ACHN (cell line): ENCODE measurements at places on chromosomes 1 and 21.

DNA sequence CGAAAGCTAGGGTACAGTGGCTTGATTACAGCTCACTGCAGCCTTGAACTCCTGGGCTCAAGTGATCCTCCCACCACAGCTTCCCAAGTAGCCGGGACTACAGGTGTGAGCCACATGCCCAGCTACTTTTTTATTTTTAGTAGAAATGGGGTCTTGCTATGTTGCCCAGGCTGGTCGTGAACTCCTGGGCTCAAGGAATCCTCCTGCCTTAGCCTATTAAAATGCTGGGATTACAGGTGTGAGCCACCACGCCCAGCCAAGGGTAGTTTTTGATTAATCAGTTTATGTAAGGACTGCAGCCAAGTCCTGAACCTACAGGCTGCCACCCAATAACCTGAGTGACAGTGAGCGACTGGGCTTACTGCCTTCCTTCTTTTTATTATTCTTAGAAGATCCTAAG lies 88.3 kb downstream of the PIK3R3 start:
- DNase-seq, result no peak

- no peak for DNase-seq
Observed at GRCh38 chr1:59081795-59082194, 215.1 kb upstream of the FGGY start.

GRCh38 chr1:36667836-36668235 lies 185.1 kb upstream of the CSF3R start:
- no peak for DNase-seq

DNA sequence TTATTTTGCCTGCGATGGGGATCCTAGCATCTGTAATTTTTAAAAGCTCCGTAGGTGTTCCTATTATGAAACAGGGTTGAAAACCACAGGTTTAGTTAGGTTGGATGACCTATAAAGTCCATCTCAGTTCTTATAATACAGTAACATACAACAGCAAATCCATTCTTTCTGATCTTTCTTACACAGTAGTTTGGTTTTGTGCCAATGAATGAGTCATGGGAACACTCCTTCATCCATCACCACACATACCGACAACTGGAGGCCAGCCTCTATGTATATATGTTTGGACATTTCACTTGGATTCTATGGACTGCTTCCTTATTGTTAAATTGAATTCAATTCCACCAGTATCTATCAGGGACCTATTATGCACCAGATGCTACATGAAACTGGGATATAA lies 118.4 kb upstream of the L1TD1 start:
- peak; percentile 65 for DNase-seq

GRCh38 chr21:34042735-34043134 lies 30.6 kb upstream of the MRPS6 start:
- DNase-seq, result no peak

DNA sequence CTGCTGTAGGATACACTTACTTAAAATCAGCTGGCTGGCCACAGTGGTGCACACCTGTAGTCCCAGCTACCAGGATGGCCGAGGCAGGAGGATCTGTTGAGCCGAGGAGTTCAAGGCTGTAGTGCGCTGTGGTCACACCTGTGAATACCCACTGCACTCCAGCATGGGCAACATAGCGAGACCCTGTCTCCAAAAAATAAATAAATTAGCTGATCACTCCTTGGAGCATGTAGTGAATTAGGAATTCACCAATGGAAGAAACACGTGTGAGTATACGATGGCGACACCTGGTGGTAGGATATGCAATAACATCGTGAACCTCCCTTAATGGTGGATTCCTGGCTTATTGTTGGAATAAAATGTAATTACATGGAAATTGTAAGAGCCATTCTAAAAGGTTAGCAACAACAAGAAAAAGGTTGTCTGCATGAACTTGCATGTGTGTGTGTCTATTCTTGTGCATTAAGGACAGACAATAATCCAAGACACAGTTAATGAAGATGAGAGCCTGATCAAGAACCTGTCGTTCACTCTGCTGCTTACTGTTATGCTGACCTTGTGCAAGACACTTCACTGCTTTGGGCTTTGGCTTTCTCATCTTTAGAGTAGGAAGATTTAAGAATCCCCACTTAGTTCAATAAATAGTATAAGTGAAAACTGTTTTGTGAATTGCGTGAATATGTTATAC lies 38.6 kb upstream of the COX20 start:
- peak; percentile 68 for DNase-seq

DNA sequence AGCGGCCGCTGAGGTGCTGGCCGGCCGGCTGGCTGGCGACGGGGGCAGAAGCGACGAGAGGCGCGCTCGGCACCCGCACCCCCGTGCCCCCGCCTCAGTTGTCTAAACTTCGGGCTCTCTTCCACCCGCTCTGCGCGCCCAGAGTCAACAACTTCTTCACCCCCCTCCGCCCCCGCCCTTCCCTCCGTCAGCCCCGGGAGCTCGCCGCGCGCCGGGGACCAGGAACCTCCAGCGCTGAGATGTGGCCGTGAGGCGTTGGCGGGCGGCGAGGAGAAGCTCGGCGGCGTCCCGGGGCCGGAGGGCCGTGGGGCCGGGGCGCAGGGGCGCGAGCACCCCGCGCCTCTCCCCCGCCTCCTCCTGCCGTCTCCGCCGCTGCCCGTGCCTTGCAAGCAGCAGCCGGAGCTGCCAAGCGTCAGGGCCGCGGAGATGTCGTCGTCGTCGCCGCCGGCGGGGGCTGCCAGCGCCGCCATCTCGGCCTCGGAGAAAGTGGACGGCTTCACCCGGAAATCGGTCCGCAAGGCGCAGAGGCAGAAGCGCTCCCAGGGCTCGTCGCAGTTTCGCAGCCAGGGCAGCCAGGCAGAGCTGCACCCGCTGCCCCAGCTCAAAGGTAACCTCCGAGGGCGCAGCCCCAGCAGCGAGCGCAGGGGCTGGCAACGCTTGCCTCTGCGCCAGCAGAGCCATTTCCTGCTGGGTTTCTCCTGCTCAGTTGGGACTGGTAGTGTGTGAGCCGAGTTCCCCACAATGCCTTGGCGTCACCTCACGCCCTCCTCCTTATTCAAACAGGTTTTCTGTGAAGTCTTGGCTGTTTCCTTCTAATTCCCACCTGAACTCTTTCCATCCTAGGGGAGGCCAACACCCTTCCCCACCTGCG lies 710 bp downstream of the PPP2R5A start:
- peak; percentile 62 for DNase-seq
